NCI-H2081 (cell line): ENCODE measurements at places on chromosomes 6 and 20.

DNA sequence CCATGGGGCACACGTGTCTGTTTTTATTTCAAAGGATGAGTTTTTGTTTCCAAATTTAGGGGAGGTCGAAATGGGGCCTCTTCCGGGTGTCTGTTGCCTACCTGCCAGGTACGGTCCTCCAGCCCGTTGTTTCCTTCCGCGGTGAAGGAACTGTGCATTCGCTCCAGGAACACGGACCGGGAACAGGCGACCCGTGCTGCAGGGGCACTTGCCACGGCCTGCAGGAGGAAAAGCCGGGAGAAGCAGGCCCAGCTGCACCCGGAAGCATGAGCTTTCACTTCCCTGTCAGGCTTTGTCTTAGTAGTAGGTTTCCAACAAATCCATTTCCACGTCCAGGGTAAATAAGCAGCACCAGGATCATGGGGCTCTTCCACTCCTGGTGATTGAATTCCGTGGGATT, 17.0 kb upstream of the NPEPL1 start:
- no peak for DNase-seq

DNA sequence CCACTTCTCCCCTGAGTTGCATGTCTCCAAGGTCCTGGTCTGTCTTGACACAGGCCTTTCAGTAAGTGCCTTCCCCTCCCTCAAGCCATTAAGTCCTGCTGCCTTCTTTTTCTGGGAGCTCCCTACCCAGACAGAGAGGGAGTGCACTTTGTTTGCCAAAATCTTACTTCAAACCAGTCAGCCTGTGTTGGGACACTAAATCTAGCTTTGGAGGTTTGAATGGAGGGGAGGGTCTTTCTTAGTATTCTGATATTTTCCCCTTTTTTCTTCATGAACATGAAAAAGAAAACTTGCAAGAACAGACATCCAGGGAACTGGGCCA, 170.7 kb upstream of the PMEPA1 start:
- DNase-seq: no peak

DNA sequence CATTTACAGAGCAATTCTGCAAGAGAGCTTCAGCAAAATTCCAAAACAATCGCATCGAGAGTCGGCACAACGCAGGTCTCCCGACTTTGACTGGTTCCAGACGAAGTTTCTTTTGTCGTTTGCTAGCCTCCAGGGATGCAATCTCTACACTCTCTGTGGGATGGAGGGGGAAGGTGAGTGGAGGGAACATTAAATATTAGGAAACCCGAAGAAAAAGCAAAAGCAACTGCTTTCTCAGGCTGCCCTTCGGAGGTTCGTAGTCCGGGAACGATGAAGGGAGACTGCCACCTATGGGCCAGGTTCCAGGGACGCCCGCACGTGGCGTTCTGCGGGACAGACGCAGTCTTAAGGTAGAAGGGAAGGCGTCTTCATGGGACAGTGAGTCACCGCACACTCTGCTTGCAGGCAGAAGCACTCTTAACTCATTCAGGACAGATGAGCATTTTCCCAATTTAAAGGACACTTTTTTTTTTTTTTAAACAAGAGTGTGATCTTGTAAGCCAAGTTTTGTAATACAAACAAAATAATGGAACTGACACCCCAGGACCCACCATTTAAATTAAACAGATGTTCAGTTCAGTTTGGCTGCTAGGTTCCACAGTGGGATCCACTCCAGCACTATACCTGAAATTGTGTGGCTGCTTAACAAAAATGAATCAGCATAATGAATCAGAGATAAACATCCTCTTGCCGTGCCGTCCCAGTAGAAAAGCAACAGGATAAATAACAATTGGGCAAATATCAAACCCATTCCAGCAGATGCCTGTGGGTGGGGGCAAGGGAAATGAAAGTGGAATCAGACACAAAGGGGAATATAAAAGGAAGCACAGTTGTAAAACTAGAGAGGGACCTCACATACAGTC, 65.8 kb upstream of the ARMC2 start:
- no peak for DNase-seq

DNA sequence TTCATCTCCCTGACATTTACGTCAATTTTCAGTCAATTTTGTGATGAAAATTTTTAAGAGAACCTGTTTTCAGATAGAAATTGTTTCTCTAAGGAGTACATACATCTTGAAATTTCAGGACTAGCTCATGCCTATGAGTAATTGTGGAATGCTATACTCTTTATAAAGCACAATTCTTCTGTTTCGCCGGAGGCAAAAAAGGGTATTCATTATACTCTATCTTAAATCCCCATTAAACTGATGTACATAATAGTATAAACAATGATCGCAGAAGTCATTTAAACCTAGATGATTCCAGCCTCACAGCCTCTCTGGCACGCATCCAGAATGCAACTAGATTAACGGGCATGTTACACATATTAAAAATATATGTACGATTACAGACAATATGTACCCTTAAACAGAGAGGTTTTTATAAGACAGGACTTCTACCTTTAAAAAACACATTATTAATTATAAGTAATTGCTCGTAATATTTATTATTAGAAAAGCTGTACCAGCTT, 62.6 kb downstream of the NRSN1 start:
- peak; percentile 10 for DNase-seq

DNA sequence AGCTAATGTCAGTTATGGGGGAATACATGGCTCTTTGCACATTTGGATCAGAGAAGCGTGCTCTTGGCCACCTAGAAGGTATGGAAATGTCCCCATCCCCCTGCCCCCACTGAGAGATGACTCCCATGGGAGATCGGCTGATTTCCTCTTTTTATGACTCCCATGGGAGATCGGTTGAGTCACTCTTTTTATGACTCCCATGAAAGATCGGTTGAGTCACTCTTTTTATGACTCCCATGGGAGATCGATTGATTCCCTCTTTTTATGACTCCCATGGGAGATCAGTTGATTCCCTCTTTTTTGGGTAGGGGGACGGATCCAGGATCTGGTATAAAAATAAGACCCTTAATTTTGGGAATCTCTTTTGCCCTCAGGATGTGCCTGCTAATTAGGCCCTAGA, 10.3 kb upstream of the TAAR9 start:
- DNase-seq: no peak
